ENCODE measurements at places on chromosomes 12 and 14. TPM values are rescaled to one million over a fixed set of nuclear protein-coding genes. Genes with fewer than 3 reads are reported as not detected.

The KCNC2 gene
- polyA plus RNA-seq = 3.5 TPM

DNA sequence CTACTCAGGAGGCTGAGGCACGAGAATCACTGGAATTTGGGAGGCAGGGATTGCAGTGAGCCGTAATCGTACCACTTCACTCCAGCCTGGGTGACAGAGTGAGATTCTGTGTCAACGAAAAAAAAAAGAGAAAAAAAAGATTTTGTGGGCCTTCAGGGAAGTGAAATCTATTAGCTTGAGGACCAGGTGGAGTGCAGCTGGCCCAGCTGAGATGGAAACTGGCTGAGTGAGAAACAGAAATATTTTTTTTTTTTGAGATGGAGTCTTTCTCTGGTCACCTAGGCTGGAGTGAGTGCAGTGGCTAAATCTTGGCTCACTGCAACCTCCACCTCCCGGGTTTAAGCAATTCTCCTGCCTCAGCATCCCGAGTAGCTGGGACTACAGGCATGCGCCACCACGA, 2.3 kb upstream of the CLEC4C start:
- no peak for DNase-seq

DNA sequence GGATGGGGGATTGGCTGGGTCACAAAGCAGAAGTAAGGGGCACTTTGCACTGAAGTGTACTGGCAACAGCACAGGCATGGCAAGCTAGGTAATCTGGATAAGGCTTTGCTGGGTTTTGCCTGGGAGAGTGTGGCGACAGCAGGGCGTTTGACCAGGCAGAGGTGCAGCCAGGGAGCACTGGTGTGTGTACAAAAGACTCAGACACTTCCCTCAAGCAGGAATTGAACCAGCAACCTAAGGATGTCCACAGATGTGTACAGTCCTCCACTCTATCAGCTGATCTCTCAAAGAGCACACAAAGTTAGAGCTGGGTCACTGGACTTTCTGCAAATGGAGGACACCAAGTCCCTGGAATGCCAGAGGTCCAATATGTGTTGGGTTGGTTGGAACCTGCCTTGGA, 15.4 kb upstream of the RNASE4 start:
- DNase-seq = no peak

The TESPA1 gene
- polyA plus RNA-seq = 19.6 TPM

DNA sequence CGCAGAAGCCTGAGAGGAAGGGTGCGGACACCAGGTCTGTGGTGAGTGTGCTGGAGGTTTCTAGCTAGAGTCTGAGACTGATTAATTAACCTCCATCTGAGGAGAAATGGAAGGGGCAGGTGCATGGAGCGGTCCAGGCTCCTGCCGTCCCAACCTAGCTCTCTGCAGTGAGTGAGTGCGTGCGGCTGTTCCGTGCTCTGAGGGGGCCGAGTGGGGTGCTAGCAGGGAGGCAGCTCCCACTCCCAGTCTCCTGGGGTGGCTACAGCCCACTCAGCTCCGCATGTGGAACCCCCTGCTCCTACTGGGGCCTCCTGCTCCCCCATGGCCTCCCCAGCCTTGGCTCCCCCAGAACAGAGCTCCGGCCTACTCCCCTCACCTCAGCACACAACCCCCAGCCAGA, 2.9 kb downstream of the LRTM2 start:
- no peak for DNase-seq
